SK-MEL-5 (cell line): ENCODE measurements at places on chromosomes 2 and 18. TPM values are rescaled to one million over a fixed set of nuclear protein-coding genes. Genes with fewer than 3 reads are reported as not detected.
A peak's percentile ranks its signal among the peaks of the same experiment; 100 is the strongest.

DNA sequence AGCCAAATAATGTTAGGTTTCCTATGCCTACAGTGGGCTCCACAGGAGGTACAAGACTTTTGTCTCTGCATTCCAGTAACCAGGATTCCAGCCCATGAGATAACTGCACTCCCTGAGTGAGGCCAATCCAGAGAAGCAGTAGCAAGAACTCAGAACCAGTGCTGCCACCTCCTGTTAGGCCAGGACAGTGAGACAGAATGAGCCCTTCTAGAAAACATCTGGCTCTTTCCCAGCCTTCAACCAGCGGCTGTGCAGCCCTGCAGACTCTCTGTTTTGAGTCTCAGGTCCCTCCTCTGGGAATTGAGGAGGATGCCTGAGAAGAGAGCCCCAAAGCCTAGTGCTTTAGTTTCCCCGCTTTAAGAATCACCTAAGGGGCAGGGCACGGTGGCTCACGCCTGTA, 44.2 kb downstream of the ARID5A start:
- DNase-seq: peak; percentile 60

GRCh38 chr2:70454936-70455544, 98.6 kb downstream of the TGFA start:
- no peak for DNase-seq

DNA sequence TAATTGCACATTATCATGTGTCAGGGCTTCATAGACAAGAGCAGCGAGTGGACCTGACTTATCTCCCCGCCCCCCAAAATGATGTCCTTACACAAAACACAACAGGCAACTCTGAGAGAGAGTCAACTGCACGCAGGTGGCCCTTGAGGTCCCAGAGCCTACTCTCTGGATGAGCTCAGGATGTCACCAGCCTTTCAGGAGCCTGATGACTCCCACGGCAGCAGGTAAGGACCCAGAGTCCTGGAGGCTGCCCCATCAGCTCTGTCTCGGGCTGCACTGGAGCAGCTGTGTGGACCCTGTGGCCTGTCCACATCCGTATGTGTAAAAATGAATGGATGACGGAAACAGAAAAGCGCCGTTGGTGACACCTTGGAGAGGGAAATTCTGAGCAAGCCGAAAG, 130.9 kb downstream of the HDAC4 start:
- DNase-seq: no peak

- DNase-seq: peak; percentile 30
Observed at GRCh38 chr2:112006076-112006410, 49.0 kb upstream of the TMEM87B start.

DNA sequence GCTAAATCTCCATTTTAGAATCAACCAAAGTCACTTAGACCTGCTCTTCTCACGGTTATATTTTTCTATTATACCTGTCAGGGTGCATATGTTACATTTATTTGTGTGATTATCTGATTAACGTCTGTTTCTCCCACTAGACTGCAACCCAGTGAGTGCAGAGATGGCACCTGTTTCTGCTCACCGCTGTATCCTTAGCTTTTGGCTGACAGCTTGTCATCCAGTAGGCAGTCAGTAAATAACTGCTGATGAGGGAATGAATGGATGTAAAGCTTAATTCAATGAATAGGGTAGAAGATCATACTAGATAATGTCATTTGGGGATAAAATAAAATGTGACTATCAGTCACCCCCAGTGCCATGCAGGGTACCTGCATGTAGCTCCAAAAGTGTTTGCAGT, 6.9 kb upstream of the CHRNA1 start:
- DNase-seq: no peak

GRCh38 chr18:55012008-55012407, 52.7 kb upstream of the CCDC68 start:
- no peak for DNase-seq

GRCh38 chr18:2882201-2882600, 35.4 kb downstream of the EMILIN2 start:
- no peak for DNase-seq

GRCh38 chr2:112661656-112662305, 16.0 kb downstream of the SLC20A1 start:
- no peak for DNase-seq

ERICH2 gene
- total RNA-seq: 0.45 and 1.4 TPM in 2 replicates

DSG1 gene
- total RNA-seq: 0.08 TPM in 1 of 2 replicates, not detected in the other
